ENCODE measurements at places on chromosomes 7 and 10.

GRCh38 chr10:46542567-46543465 is 13.6 kb downstream of the GPRIN2 start:
- no peak for DNase-seq

DNA sequence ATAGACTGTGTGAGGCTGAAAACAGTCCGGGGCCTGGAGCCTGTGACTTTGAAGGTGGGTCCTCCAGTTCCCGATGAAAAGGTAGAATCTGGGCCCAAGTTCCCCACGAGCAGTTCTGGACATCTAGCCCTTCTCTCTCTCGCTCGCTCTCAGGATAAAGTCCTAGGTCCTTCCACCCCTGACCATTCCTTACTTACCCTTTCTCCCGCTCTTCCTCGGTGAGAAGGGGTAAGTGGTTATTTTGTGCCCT is 713 bp downstream of the IMMP2L start:
- DNase-seq = peak; percentile 2

GRCh38 chr7:81684514-81685269 is 85.2 kb downstream of the HGF start:
- DNase-seq = peak; percentile 34

DNA sequence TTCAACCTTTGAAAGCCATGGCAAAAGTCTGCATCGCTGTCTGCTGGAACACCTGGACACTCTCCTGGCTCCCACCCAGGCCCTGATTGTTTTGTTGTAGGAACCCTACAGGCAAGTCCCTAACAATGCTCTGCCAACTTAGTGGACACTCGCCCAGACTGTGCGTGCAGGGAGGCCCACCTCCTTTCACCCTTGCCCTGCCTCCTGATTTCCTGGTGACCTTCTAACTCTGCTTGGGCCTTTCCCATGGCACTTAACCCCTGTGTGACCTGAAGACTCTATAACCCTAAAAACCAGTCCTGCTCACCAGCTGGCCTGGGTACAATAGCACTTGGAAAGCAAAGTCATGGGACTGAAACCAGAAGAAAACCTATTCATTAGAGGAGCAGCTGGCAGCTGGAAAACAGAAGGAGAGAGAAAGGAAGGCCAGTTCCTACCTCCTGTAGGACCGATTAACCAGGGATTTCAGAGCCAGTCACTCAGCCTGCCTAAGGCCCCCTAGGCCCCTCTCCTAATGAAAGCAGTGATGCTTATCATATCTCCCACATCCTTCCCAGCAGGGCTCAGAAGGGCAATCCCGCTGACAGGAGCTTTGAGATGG is 82.7 kb upstream of the KMT2E start:
- peak; percentile 87 for DNase-seq

DNA sequence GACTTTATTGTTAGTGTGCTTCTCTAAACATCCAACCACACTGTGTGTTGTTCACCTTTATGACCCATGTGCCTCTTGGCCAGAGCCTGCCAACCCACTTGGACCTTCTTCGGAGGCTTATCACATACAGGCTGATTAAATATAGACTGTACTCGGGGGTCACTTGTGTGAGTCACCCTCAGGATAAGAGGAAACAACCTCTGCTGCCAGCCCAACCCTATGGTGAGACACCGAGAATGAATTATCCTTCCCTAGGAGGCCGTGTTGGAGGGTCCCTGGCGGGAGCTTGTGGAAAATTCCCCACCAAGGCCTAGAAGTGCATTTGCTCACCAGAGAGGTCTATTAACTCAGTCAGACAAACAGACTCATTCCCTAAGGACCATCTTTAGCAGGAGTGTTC is 63.0 kb downstream of the FAS start:
- no peak for DNase-seq

- no peak for DNase-seq
These were observed 64.3 kb downstream of the HOXA1 start for GRCh38 chr7:27031289-27032172.

DNA sequence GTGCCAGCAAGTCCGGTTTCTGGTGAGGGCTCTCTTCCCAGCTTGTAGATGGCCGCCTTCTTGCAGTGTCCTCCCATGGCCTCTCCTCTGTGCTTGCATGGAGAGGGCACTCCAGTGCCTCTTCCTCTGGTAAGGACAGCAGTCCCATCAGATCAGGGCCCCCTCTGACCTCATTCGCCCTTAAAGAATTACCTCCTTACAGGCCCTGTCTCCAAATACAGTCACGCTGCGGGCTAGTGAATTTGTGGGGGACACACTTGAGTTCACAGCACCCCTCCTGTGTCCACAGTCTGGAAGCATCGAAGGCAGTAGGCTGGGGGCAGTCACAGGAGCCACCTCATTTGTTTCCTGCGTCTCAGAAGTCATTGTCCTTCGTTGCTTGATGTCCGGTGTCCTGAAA is 54.6 kb downstream of the LHPP start:
- DNase-seq = no peak

DNA sequence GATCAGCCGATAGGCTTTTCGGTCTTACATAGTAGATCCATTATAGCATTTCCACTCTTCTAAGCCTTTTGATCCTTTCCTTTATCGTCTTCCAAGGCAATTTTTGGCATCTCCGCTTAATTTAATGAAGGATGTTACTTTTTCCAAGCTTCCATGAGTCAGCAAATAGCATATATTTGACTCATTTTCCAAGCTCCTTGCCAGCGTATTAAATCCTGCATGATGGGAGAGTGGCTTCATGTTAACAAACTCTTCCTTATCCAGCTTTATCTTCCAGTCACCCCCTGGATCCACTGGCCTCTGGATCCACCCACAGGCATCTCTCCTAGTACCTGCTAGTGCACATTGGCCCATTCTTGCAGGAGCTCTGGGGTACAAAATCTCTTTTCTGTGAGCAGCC is 13.0 kb downstream of the OR9A2 start:
- no peak for DNase-seq

DNA sequence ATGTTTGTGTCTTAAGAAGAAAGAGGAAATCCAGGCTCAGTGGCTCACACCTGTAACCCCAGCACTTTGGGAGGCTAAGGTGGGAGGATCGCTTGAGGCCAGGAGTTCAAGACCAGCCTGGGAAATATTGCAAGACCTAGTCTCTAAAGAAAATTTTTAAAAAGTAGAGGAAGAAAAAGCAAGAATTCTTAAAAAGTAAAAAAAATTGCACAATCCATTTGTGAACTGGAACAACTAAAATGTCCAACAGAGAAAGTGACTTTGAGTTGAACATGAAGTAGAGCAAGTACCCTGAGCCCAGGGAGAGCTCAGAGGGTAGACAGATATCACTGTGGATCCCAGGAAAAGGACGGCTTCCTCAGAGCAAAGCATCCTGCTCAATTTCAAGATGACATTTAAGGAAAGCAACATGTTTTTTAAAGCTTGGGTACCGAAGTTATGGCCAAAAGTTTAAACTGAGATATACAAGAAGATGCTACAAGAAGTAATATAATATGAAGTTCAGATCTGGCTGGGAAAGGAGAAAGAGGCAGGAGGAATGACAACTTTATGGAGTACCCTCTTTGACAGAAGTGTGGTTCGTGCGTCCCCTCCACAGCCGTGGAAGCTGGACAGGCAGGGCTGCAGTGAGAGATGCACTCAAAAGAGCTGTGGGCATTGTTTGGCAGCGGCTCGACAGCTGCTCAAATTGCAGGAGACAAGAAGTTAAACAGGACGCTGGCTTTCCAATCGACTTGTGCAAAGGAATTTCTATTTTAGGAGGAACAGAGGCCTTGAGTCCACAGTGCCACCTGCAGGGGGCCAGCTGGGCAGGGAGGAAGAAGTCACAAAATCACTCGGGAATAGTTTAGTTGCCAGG is 201.3 kb downstream of the JCAD start:
- DNase-seq = no peak

DNA sequence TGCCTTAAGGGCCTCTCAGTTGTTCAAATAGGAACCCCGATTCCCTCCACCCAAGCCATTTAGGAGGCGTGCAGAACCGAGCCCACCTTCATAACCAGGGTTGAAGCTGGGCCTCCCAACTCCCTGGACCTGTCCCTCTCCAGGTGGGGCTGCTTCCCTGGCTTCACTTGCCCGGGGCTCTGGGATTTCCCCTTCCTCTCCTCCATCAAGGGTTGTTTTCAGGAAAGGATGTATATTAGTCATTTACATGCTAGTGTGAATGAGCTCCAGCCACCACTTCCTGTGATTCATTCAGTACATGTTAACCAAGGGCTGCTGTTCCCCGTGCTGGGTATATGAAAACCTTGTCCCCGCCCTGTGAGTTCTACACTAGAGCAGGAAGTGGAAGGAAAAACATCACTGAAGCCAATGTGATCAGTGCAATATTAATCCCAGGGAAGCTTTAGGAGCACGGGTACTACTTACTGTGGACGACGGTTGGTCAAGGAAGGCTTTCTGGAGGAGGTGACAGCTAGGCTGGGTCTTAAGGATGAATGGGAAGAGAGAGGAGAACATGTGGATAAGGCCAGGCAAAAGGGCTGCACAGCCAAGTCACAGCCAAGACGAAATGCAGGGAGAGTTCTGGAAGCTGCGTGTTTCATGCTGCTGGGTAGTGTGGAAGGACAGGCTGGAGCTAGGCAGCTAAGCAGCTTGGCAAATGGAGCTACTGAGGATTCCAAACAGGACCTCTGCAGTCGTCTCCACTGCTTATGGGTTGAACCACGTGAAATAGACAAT is 150.1 kb upstream of the SHH start:
- no peak for DNase-seq

DNA sequence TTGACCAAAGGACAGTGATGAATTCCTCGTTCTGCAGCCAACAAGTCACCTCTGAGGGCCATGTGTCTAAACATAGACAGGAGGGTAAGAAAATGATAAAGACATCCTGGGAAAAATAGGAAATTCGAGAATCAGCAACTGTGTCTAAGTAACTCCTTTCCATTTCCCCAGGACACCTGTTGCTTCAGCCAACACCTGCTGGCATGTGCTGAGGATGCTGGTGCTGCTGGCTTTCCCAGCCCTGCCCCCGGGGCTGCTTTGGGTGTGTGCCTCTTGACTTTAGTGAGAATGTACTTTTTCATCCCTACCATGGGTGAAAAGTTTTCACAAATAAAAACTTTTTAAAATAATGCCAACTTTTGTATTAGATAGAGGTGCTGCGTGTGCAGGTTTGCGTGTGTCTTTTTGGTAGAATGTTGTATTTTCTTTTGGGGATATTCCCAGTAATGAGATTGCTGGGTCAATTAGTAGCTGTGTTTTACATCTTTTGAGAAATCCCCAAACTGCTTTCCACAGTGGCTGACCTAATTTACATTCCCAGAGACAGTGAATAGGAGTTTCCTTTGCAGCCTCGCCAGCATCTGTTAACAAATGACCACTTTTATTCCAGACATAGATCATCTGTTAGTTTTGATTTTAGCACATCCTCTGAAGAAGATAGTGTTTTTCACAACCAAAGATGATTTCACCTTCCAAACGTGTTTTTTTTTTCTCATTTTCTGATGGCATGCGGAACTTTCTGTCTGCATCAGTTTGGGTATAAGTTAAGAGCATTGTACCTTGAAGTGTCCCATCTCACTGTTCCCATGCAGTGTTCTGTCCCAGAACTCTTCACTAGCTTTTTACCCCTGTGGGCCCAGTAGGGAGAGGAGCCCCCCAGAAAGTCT is 104.2 kb upstream of the ACBD5 start:
- no peak for DNase-seq

DNA sequence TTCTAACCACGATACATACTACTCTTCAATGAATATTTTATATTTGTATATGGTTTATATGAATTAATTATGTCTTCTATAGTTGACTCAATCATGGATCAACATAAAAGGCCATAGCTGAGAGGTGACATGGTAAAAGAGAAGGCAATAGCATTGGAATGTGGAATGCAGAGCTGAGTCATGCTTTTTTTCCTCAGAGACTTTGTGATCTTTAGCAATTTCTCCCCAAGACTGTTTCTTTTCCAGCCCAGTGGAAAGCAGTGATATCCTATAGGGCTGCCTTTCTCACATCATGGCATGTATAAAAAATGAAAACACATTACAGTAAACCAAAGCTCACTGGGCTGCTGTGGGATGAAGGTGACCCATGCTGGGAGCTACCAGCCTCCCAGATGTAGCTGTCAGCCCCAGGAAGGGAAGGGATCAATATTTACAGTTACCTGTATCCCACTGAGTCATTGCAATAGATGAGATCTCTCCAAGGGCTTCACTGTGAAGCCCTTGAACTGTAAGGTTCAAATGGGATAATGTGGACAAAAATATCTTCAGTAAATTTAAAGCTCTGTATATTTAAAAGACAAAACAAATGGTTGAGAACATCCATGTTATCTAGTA is 30.2 kb downstream of the SLC39A12 start:
- no peak for DNase-seq

GRCh38 chr7:157310676-157311185 is 26.1 kb upstream of the DNAJB6 start:
- no peak for DNase-seq

DNA sequence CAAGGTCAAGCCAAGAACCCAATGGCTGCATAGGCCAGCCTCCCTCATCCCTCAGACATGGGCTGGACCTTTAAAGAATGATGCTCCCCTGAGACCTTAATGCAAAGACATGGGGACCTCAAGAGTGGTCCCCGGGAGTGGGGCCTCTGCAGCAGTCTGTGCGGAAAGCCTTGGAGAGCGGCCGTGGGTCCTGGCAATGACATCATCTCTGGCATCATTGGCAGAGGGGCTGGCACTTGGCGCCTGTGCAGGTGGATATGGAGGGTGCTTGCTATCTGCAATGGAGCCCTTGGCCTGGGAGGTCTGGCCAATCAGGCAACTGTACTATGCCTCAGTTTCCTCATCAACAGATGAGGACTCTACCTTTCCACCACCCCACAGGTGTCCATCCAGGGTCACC is 365.5 kb upstream of the MKI67 start:
- no peak for DNase-seq

GRCh38 chr7:130721486-130722277 is 12.3 kb downstream of the KLF14 start:
- DNase-seq = no peak
